ENCODE measurements at places on chromosomes 5 and 9.

- no peak for DNase-seq
Measured at GRCh38 chr5:61866930-61867329, 439.1 kb upstream of the KIF2A start.

- no peak for DNase-seq
Measured at GRCh38 chr5:113394658-113395057, 40.1 kb downstream of the TSSK1B start.

DNA sequence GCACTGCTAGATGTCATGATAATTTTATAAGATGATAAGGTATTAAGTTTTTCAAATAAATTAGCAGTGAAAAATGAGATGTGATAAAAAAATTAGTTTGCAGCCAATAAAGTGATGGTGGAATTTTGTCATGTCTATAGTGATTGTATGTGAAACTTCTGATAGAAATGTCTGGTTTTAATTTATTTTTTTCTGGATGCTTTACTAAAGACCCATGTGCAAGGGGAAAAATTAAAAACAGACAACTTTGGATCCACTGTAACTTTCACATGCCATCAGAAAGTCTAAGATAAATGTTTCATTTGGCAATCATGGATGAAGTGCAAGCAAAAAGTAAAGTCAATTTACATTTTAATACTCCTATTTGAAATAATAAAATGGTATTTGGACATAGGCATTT lies 4.4 kb upstream of the NDUFS4 start:
- DNase-seq, result no peak

GRCh38 chr5:79107020-79107796 lies 4.4 kb upstream of the BHMT start:
- no peak for DNase-seq

- DNase-seq, result no peak
Measured at GRCh38 chr9:87605676-87606075, 108.0 kb downstream of the DAPK1 start.

DNA sequence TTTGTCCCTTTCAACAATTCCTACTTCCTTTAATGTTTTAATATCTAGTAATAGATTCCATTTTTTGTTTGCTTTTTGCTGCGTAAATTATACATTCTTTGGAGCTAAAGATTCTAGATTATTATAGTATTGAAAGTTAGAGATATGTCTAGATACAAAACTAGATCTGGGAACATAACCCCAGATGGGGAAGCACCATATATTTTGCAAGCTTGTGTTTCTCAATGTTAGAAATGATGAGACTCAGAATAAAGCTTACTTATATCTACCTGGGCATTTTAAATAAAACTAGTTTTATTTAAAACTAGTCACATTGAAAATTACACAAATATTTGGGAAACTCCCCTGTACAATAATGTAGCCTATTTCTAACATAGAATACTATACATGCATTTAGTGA lies 32.2 kb downstream of the TRIO start:
- DNase-seq, result no peak

DNA sequence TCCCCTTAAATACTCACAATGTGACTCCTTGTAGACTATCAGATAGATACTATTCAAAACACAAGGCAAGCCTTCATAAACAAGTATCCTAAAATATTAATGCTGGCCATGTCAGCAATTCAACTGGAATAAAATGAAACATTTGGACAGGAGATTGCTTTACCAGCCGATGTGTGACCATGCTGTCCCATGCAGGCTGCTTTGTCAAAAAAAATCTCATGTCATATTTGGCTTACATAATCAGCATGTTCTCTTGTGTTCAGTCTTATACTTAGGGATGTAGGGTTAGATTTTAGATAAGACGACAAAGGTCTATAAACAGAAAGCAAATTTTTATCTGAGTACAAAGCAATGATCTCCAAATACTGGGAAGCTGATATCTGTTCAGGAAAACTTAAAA lies 108.5 kb downstream of the NR6A1 start:
- DNase-seq, result no peak

- no peak for DNase-seq
Measured at GRCh38 chr9:126457890-126458289, 131.3 kb downstream of the MVB12B start.

DNA sequence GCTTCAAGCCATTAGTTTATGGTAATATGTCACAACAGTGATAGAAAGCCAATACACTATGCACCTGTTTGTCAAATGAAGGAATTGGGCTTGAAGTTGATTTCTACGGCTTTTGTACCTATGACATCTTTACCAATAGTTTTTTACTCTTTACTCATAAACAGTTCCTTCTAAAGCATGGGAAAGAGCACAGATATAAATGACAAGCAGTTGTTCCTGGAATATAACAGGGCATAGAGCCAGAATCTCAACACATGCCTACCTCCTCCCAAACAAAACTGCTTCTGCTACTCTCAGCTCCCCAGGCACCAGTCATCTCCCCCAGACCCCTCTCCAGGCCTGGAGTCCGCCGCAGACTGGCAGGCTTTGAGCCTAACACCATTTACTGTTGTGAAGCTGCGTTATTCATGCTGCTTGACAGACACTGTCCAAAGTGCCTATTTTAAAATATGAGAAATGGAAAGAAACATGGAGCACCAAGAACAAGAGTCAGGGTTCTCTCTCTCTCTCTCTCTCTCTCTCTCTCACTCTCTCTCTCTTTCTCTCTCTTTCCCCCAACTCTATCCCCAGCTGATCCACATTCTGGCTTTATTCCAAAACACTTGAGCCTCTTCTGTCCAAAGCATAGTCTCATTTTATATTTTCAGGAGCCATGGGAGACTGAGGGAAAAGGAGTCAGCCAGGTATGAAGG lies 111.6 kb downstream of the ADRB2 start:
- no peak for DNase-seq

- DNase-seq, result no peak
Measured at GRCh38 chr9:91519520-91520277, 96.1 kb upstream of the NFIL3 start.

DNA sequence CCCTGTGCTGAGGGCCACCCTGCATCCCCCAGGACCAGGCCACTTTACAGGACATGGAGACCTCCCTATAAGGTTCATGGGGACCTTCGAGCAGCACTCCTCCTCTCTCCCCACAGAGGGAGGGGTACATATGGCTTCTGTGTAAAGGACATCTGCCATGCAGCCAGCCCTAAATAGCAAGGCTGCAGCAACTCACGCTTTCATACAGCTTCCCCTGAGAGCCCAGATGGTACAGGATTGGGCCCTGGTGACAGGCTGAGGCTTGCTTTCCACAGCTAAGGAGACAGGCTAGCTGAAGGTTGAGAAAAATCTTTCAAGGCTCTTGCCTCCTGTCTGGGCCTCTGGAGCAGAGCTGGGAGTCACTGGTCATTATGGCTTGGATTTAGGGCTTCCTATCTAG lies 147.0 kb upstream of the ZNF366 start:
- peak; percentile 89 for DNase-seq

DNA sequence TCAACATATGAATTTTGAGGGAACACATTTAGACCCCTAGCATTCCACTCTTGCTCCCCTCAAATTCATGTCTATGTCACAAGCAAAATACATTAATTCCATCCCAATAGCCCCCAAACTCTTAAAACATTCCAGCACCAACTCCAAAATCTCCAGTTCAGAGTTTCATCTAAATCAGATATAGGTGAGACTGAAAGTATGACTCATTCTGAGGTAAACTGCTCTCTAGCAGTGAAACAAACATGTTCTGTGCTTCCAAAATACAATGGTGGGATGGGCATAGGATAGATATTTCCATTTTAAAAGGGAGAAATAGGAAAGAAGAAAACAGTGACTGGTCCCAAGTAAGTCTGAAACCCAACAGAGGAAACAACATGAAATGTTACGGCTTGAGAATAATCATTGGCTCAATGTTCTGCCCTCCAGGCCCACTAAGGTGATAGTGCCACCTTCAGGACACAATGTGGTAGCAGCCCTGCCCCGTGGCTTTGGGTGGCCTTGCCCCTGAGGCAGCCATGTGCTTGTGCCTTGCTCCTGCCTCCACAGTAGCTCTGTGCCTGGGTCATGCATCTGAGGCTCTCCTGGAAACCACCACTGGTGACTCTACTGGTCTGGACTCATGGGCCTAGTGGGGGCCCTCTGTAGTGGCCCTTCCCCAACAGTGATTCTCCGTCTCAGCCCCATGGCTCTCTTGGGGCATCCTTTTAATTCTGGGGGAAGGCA lies 36.4 kb upstream of the IPPK start:
- no peak for DNase-seq

- peak; percentile 99 for DNase-seq
Measured at GRCh38 chr9:127130661-127131538, 8.5 kb upstream of the ANGPTL2 start.

DNA sequence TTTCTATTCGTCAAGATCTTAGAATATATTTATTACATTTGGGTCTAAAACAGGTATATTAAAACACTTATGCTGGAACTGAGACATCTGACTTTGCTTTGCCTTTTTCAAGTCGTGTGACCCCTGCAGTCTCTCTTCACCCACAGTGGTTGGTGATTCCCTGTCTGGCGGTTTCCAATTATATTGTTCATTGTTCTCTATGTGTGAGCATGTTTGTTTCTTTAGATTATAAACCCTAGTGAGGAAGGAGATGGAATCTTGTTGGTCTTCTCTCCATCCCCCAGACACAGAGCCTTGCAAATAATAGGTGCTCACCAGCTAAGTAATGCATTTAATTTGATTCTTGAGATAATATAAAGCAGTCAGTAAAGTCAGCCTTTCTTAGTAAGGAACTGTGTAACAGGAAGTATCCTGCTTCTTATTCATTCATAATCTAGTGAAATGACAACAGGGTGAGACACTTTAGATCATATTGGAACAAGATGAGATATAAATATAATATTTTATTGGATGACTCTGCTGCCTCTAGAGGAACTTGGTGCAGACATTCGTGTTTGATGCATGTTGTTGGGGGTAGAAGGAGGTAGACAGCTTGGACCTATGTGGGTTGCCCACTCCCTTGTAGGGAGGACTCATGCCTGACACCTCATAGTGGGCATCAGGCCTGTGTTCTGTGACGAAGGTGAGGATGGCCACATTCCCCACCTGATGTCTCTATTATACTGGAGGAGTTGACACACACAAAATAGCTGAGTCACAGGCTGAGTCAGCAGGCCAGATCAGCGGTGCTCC lies 88.1 kb downstream of the FGF1 start:
- DNase-seq, result no peak

GRCh38 chr9:5509573-5509972 lies 758 bp upstream of the PDCD1LG2 start:
- no peak for DNase-seq

DNA sequence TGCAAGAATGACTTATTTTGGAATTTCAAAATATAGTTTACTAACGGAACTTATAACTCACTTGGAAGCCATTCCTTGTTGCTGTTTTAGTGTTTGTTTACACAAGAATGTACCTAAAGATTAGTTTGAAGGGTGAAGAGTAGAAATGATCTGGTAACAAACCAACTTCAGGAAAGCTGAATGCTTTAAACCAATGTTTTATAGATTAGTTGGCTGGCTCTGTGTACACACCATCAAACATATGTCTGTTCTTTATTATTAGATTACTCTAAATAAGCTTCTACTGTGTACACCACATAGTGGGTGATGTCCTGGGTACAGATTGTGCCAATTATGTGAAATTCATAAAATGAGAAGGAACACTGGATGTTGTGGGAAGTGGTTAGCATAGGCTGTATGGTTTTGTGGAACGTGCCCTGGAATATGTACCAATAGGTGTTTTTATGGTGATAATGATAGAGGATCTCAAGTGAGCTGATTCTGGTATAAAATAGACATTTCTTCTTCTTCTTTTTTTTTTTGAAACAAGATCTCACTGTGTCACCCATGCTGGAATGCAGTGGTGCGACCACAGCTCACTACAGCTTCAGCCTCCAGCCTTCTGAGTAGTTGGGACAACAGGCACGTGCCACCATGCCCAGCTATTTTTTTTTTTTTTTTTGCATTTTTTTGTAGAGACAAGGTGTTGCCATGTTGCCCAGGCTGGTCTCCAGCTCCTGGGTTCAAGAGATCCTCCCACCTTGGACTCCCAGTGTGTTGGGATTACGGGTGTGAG lies 109.3 kb upstream of the DHFR start:
- DNase-seq, result no peak

DNA sequence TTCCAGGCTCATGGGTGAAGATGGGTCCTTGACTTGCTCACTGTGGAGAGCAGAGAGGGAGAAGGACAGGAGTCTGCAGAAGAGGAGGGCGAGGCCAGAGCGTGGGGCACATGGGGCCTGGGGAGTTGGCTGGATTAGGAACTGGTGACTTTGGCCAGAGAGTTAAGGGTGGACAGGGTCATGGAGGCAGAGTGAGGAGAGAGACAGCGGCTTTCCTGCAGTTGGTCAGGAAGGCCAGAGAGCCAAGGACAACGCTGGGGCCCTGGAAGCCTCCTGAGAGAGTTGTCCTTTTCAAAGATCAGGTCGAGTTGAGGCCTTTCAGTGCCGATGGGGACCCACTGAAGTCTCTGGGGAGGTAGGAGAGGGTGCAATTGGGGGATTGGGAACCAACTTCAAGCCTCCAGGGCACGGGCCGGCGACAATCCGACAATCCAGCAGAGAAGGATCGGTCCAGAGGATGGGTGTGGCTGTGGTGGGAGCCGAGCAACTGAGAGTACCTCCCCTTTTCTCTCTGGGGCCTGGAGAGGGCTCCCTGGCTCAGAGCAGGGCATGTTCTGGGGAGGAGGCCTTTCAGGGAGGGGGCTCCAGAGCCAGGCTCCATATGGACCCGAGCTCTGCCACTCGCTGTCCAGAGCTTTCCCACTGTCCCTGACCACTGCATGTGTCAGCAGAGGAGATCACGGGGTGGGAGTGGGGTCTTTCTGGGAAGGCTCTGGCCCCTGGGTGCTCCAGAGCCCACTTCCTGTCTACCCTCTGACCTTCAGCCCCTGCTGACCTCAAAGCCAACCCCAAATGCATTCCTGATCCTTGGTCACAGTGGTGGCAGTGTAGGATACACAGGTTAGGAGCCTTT lies 7.5 kb upstream of the PHYHD1 start:
- DNase-seq, result no peak

DNA sequence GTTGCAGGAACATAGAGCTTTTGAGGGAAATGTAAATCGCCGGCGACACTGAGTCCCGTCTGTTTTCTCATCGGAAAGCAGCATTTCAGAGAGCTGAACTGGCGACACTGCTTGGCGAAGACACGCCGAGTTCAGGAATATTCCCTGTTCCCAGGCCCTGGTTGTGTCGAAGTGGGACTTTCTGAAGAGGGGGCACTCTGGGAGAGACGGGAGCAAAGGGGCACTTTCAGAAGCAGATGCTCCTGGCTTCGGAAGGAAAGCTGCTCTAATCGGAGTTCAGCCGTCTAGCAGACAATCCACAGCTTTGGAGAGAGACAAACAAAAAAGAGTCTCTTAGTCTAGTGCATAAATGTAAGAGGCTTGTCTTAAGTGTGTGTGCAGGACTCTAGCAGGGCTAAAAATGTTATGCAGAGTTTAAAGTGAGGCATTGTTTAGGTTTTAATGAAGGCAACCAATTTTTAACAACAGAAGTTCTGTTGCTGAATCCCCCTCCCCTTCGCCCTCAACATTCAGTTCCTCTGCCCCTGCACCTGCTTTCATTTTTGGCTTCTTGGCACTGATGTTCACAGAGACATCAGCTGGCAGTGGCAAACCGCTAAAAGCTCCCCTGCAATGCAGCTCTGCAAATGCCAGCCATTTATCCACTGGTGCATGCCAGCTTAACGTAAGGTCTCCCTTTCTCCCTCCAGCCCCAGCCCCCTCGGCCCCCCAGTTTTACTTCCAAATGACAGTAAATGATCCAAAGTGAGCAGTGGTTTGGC lies 289.5 kb upstream of the MPDZ start:
- peak; percentile 33 for DNase-seq
